ENCODE measurements at places on chromosomes 13 and 19.

DNA sequence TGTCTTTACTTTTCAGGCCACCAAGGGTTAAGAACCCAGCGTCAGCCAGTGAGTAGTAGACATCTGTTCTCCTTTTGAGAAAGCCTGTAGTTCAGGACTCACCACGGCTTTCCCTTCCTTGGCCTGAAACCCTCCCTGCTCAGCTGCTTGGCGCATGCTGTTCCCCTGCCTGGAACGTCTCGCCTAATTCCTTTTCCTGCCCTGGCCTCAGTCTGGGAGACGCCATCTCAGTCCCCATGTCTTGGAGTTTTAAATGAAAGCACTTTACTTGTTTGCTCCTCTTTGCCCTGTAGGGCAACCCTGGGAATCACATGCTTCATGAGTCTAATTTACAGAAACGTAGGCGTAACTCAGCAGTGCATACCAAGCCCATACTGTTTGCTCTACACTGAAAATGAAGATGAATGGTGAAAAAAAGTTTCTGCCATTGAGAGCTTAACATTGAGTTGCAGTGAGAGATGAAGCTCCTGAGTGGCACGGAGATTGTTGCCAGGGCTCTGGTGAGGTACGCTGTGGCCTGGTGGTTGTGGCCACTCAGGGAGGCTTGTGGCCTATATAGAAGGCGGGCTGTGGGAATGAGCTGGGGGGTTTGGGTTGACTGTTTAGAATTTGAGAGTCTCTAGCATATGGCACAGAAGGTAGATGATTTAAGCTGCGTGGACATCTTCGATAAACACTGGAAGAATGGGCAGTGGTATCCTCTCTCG is 52.8 kb downstream of the GATAD2A start:
- no peak for DNase-seq

DNA sequence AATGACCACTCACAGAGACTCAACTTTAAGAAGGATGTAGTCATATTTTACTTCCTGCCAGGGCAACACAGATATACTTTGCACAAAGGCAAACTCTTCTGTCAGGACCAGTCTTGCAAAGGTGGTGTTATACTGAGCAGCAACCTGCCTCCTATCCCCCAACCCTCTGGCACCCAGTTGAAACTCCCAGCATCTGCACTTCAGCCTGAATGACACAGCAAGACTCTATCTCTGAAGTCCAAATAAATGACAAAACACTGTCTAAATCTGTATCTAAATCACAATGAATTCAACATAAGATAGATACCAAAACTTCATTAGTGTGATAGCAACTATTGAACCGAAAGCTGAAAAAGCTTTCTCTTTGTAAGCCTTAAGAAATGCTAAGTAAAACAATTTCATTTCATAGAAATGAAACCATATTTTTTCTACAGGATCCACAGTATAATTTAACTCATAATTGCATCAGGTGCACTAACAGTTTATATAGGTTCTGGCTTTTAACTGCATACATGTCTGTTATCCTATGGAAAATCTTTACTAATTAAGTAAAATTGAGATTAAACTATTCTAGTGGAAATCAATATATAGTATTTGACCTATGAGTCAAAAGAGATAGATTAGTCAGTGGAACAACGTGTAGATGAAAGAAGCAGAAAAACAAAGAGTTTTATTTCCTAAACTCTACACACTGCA is 163.7 kb downstream of the TBC1D4 start:
- DNase-seq: no peak

GRCh38 chr19:35713904-35714495 is 3.8 kb upstream of the KMT2B start:
- DNase-seq: no peak

DNA sequence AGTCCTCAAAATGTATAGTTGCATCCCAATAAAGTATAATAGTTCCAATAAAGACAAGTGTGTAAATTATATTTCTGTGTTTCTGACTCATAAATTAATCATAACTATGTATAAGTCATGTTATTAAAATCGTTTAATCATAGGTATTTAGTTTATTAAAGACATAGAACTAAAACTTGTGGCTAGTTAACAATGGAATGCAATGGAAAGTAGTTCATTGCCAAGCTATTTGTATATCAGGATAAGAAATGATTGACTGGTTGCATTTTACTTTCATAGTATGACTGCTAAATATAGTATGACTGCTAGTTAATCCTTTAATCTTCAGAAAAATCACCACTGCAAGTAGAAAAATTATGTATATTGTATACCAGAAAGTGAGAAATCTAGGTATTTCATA is 16.9 kb downstream of the COG3 start:
- DNase-seq: no peak

DNA sequence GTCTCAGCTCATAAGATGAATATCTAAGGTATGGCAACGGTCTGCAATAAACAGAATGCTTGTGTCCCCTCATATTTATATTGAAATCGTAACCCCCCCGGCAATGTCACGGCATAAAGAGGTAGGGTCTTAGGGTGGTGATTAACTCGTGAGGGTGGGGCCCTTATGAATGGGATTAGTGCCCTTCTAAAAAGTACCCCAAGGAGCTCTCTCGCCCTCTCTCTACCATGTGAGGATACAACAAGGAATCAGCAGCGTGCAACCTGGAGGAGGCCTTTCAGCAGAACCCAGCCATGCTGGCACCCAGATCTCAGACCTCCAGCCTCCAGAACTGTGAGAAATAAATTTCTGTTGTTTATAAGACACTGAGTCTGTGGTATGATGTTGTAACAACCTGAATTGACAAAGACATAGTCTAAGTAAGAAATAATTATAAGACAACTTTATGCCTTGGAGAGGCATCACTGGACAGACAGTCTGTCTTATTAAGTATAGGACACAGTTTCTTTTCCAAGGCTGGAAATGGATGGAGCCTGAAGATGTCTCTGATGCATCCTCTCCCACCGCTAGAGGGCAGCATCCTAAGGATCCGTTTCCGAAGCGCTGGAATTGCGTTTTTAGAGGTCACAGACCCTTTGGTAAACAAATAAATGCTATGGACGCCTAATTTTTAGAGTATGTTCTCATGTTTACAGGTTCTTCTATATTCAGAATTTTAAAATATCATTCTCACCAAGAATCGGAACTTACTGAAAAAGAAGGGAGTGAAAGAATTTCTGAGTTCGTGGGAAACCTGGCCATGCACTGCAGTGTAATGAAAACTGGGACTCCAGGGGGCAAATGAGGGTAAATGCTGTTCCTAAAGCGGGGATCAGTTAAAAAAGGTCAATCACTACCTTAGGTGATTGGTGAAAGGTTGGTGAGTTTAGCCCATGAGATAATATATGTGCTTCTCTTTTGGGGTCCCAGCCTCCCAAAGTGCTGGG is 13.3 kb upstream of the LEUTX start:
- DNase-seq: no peak

GRCh38 chr13:45833663-45834375 is 17.7 kb downstream of the SIAH3 start:
- DNase-seq: no peak

GRCh38 chr19:48819366-48819816 is 8.6 kb upstream of the BCAT2 start:
- no peak for DNase-seq

DNA sequence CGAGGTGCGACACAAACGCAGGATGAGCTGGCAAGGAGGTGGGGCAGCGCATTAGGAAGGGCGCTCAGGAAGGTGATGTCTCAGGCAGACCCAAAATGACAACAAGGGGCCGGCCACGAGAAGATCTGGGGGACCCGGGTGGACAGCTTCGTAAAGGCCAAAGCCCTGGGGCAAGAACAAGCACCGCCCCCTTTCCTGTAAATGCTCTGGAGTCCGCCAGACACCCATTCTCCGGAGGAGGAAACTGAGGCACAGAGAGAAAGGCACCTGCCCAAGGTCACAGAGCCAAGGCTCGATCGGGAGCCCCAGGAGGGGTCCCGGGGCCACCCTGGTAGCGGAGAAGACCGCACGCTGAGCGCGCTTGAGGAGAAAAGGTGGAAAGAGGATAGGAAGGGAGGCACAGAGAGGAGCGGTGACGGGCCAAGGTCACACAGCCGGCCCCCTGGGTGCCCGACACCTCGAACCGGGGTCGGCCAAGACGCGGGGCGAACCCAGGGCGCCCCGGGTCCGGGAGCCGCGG is 571 bp downstream of the SAFB2 start:
- no peak for DNase-seq

GRCh38 chr13:41098761-41099160 is 33.8 kb downstream of the KBTBD6 start:
- no peak for DNase-seq

DNA sequence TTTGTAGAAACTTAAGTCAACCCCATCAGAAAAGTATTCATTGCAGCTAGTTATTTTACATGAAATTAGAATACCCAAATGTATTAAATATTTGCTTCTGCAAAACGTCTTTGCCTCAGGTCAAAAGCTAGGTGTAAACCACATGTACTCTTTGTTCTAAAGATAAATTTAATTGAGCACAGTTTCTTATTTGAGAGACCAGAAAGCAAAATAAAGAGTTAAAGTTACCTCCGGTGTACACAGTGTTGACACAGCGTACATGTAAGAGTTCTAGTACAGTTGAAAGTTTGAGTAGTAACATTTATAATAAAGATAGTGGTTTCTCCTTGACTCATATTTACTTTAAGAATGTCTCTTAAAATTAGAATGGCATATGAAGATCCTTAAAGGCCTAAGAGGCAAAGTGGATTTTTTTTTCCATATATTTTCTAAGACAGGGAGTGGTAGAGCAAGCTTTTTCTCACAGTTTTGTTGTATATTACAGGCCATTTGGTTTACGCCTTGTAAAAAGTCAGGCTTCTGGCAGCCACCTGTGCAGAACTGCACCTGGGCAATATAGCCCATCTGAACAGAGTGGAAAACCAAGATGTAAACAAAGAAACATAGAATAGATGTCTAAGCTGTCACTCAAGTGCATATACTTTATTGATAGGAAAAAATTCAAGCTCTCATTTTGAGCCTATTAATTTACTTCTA is 2.9 kb downstream of the LRCH1 start:
- no peak for DNase-seq

DNA sequence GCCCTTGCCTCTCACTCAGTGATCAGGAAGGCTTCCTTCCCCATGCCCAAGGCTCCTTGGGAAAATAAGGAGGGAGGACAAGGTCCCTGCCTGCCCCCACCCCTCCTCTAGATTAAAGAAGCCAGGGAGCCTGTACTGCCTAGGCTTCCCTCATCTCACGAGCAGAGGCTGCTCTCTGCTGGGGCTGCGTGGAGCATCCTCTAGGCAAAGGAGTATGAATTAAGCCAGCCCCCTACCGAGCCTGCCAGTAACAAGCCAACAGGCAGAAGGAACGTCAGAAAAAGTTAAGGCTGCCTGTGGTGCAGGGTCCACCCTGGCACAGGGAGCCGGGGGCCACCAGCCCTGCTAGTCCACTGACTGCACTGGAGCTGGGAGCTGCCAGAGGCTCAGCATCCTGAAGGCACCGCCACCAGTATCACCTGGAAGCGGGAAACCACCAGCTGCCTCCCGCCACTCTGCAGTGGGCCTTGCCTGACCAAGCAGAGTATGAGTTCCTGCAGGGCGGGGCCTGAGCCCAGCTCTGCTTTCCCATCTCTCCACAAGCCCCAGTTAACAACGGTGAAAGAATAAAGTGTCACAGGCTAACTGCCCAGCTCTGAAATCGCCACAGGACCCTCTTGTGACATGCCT is 6.8 kb downstream of the NAPA start:
- DNase-seq: no peak

DNA sequence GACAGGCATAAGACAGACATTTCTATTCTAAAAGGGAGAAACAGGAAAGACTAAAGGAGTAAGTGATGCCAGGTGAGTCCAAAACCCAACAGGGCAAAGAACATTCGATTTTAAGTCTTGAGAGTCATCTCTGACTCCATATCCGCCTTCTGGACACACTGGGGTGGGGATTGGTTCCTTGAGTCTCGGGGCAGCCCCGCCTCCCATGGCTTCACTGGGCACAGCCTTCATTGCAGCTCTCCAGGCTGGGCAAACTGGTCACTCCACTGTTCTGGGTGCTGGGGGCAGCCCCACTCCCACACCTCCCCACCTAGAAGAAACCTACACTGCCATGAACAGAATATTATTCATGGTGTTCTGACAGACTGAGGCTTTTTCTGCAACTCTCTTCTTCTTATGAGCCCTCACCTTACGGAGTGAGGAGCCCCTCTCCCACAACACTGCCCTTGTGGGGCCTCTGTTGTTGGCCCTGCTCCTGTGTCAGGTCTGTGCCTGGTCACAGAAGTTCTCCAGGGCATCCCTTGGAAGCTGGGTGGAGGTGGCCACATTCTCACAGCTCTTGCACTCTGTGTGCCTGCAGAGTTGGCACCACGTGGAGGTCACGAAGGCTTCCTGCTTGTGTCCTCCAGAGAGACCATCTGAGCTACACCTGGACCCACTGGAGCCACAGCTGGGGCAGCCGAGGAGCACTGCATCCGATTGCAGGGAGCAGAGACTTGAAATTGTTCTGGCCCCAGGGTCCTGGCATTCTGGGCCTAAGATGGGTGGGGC is 95.4 kb downstream of the COL4A2 start:
- DNase-seq: no peak

DNA sequence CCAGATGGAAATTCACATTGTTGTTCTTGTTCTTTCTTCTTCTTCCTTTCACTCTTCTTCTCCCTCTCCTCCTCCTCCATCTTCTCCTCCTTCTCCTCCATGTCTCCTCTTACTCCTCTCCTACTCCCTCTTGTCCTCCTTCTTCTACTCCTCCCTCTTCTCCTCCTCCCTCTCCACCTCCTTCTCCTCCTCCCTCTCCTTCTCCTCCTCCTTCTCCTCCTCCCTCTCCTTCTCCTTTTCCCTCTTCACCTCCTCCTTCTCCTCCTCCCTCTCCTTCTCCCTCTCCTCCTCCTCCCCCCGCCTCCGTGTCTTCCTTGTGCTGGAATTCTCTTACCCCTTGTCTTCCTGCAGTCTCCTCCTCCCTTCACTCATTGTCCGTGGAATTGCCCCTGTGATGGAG is 18.4 kb downstream of the CABP5 start:
- DNase-seq: no peak

Data from GM13976 (cell line).